ENCODE measurements at places on chromosomes 11 and 22.

DNA sequence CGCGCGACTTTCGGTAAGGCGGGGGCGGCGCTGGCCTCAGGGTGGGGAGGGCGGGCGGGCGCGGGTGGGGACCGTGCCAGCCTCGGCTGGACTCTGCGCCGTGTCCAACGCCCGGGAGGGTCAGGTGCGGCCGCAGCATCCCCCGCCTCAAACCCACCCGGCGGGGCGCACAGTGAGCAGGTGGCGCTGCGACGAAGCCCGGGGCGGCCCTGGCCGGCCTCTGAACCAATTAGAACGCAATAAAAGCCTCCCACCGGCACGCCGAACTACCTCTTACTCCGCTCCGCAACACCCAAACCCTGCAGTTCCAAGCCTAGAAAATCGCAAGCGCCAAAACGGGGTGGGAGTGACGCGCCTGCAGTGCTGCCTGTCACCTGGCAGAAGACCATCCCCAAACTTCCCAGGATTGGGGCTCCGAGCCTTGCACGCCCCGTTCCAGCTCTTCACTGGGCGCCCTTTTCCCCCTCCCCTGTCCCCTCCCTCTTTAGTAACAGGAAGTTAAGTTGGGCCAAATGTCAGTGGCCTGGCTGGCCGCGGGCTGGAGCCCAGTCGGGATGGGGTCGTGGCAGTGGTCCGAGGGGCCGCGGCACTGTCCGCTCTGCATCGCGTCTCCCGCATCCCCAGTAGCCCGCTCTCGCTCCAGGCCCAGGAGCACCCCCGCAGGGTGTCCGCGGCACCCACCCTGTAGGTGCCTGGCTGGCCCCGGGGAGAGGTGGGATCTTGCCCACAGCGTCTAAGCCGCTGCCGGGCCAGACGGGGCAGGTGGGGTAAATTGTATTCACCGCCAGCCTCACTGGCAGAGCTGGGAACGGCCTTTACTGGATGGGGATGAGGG lies 541 bp downstream of the MICAL2 start:
- DNase-seq = peak; percentile 48

DNA sequence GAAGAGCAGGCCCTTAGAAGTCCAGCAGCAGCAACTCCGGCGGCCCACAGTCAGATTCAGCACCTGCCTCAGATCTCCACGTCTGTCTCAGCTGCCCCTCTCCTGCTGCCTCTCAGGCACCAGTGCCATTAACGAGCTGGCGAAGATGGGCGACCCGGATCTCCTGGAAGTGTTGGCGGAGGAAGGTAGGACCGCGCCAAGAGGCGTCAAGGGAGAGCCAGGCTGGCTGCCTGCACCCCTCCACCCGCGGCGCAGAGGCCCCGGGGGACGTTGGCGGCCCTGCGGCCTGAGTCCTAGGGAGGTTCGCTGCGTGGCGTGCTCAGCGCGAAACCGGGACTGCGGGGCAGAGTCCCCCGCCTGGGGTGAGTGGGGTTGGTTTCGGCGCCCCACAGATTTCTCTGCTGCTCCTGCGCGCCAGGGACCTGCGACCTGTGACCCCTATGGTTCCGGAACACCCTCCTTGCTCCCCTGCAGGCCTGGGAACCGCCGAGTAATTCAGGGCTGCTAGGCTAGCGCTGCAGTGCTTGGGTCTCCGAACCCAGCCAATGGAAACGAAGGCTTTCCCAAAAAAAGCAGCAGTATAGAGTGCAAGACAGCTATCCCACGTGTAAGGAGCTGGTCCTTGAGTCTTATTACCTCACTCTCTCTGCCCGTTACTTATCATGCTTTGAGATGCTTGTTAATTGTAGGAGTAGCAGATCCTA lies 615 bp downstream of the ANO5 start:
- DNase-seq = no peak

GRCh38 chr11:70002433-70002832 lies 75.7 kb upstream of the ANO1 start:
- no peak for DNase-seq

- DNase-seq = peak; percentile 50
Observed at GRCh38 chr11:44658506-44658850, 68.3 kb upstream of the TSPAN18 start.

DNA sequence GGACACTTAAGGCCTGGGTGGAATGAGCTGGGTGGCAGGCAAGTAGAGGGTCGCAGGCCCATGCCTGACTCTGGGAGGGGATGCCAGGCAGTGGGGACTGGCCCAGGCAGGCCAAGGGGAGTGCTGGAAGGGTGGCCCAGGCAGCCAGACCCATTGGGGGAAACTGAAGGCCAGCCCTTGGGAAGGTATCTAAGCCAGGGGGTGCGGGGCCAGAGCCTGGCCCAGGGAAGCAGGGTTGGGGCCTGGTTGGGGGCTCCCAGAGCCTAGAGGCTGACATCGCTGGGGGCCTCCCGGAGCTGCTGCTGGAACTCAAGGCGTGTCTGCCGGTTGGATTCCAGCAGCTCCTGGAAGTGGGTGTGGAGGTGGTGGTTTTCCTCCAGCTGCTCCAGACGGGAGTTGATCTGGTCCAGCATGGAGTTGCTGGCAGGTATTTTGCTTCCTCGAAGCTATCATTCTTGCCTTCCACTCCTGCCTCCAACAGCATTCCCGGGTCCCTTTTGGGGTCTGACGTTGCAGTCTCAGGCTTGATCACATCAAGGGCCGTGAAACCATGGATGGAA lies 35.3 kb upstream of the XBP1 start:
- no peak for DNase-seq

GRCh38 chr11:6864438-6864837 lies 1.6 kb downstream of the OR10A2 start:
- DNase-seq = no peak

GRCh38 chr11:45725121-45725520 lies 59.7 kb upstream of the CHST1 start:
- no peak for DNase-seq

Measured in CD4-positive, alpha-beta T cell treated with Interleukin-17A for 4 hours (primary cell).